ENCODE measurements at places on chromosomes 11 and 22.

- no peak for DNase-seq
Observed at GRCh38 chr11:75345455-75346160, 5.9 kb downstream of the ARRB1 start.

GRCh38 chr22:17638432-17639246 is at the start of gene BCL2L13:
Gene BCL2L13, plus strand, starts transcription at chr22:17638757. Its CDS starts 16,955 bp downstream, at chr22:17655712.
- peak; percentile 89 for DNase-seq

GRCh38 chr11:92540096-92540495 is 315.5 kb downstream of the FAT3 start:
- DNase-seq, result peak; percentile 30

DNA sequence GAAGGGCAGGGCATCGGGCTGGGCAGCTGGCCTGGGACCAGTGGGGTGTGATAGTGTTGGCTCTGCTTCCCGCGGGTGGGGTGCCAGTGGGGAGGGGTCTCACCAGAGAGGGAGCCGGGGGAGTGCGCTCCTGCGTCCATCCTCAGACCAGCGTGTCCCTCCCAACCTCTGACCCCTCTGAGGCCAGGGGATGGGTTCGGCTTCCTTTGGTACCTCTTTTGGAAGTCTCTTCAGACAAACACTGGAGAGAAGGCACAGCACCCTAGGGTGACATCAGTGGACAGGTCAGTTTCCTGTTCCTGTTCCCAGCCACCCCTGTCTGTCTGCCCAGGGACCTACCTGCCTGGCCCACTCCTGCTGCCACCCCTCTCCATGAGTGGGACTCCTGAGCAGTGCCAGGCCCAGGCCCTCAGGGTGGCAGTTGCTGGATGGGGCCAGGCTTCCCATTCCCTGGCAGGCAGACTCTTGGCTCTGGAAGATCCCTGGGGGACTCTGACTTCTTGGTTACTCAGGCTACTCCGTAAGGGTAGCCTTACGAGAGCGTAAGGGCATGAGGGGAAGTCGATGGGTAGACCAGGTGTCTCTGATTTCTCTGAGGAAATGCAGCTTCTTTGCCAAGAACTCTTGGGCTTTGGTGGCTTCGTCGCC is 2.6 kb downstream of the TAGLN start:
- DNase-seq, result no peak

- no peak for DNase-seq
Observed at GRCh38 chr11:40434926-40435325, 1024.5 kb downstream of the LRRC4C start.

- no peak for DNase-seq
Observed at GRCh38 chr11:82176365-82176764, 557.3 kb downstream of the FAM181B start.

- no peak for DNase-seq
Observed at GRCh38 chr22:42637555-42637954, 2.8 kb downstream of the ATP5MGL start.

DNA sequence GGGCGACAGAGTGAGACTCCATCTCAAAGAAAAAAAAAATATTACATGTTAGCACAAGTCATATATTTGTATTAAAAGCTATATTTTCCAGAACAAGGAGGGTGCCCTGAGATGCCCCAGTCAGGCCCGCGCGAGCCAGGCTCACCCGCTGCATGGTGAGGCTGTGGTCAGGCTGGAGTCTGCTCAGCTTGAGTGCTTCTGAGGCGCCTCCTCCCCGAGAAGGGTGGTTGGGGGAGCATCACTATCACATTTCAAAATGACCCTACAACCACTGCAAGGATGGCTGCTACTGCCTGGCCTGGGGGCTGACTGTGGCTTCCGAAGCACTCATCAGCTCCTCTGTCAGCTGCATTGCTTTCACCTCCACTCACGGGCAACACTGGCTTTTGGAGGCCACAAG is 77.1 kb downstream of the SCUBE1 start:
- no peak for DNase-seq

- no peak for DNase-seq
Observed at GRCh38 chr11:67270256-67271204, 4.3 kb downstream of the GRK2 start.

DNA sequence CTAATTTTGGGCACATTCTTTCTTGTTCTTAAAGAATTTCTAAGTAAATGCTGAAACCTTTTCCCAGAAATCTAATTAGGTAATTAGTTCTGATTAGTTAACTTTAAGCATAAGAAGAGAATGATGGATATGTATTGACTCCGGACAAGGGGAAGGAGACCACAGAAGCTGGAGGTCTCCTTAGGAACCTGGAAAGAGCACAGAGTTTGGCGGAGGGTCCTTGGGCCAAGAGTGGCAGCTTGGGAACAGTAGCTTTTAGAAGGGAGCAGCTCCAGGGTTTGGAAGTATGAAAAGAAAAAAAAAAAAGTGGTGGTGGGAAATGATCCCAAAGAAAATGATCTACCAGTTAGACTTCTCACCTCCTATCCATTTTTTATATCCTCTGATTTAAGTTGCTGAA is 42.7 kb downstream of the FAT3 start:
- DNase-seq, result no peak
